ENCODE measurements at places on chromosomes 12 and 14. TPM values are rescaled to one million over a fixed set of nuclear protein-coding genes. Genes with fewer than 3 reads are reported as not detected.

DHH gene
- 0.81 TPM for total RNA-seq

ARHGDIB gene
- 759 TPM for total RNA-seq

MIP gene
- total RNA-seq = under 0.01 TPM

DNA sequence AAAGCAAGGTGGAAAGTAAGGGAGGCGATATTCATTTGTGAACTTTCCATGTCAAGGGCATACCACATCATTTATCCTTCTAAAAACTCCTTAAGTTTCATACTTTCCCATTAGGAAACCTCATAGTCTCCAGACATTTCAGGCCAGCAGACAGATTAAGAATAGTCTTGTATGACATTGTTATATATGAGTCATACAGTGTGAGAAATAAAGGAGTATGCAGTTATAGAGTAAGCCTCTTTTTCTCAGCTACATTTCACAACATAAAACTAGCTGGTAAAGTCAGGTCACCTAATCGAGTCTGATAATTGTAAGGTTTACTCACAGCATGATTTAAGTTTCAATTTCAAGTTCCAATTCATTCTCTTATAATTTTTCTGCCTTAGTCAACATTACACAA, 164.3 kb downstream of the GRIP1 start:
- DNase-seq = no peak

DNA sequence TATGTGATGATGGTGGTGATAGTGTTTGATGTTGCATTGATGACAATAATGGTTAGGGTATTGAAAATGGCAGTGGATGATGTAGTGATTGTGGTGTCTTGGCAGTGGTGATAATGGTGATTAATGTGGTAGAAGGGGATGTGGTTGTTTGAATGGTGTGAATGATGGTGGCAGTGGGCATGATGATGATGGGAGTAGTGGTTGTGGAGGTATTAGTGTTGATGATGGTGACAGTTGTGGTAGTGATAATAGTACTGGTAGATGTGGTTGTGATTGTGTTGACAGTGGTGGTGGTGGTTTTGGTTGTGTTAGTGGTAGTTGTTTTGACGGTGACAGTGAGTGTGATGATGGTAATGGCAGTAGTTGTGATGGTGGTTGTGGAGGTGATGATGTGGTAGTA, 1049.0 kb downstream of the VRK1 start:
- no peak for DNase-seq

DNA sequence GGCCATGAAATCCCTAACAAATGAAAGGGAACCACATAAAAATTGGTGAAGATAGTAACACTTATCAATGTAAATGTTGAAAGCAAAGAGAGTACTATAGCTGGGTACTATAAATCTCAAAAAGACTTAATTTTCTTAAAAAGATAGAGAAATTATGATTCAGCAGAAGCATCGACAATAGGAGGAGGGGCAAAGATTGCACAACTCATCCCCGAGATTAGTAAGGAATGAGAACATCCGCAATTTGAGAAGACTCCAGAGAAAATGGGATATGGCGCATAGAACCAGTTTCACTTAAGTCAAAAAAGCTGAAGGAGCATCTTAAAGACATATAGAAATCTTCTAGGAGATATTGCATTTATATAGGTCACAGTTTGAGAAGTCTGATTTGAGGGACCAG, 220.2 kb upstream of the SLC16A7 start:
- DNase-seq = no peak

DNA sequence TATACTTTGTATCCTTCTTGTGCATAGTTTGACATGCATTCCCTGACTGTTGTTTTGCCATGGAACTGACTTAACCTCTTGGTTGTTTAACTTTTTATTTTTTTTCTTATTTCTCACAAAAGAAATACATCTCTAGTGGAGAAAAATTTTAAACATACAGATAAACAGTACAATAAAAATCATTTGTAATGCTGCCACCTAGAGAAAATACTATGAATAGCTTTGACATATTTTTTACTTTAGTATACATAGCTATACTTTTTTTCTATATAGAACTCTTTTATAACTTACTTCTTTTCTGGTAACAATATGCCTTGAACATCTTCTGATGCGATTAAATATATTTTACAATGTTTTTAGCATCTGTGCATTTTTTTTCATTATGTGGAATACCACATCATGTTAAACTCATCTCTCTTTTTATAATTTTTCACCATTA, 184.5 kb downstream of the AKAP6 start:
- no peak for DNase-seq

- no peak for DNase-seq
Observed at GRCh38 chr12:120693848-120694247, 6.9 kb downstream of the MLEC start.

- DNase-seq = no peak
Observed at GRCh38 chr14:77541905-77542304, 43.3 kb upstream of the ISM2 start.

DNA sequence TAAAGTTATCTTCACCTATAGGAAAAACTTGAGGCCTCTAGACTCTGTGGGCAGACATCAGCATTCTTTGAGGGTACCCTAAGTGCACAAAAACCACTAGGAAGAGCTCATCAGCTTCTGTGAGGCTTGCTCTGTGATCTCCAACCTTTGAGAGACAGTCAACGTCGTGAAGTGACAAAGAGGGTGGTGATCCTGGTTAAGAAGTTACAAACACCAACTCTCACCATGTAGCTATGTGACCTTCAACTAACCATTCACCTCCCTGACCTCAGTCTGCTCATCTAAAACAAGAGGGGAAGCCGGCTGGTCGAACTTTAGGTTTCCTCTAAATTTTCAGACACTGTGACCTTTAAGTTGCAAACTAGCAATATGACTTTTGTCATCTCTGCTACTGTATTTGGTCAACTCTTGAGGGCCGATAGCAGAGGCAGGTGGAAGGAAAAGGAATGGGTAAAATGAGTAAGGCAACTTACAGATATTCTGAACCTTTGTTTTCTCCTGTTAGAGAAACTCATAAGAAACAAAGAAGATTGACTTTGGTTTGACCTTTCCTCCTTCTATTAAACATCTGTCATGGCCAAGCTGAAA, 103.2 kb upstream of the PARP11 start:
- no peak for DNase-seq

DNA sequence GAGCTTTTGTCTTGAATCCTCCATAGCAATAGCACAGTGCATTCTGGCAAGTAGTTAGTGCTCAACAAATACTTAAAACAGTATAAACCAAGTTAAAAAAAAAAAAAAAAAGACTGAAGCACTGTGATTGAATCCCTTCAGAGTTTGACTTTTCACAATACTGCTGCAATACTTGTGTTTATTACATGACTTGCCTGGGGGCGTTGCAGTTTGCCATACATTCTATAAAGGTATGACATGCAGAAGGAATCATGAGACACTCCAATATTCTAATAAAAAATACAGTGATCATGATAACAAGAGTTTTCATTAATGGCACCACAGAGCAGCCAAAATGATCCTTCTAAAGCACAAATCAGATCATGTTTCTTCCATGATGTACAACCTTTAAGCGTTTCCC, 205.0 kb upstream of the CDKN3 start:
- DNase-seq = no peak

GRCh38 chr14:53613404-53614253, 343.0 kb downstream of the BMP4 start:
- no peak for DNase-seq

Measured in hematopoietic multipotent progenitor cell (in vitro differentiated cells).